ENCODE measurements at places on chromosomes 7 and 10.

DNA sequence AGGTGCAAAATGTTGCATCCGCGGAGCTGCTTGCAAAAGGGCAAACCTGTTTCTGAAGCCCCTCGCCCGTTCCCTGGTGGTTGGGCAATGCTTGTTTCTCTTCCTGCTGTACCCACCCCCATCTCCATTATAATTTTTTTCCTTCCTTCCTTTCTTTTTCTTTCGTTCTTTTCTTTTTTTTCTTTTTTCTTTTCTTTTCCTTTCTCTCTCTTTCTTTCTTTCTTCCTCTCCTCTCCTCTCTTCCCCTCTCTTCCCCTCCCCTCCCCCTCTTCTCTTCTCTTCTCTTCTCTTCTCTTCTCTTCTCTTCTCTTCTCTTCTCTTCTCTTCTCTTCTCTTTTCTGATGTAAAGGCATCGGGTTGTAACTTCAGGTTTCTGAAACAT is 278.2 kb downstream of the GATA3 start:
- no peak for DNase-seq

- DNase-seq, result no peak
Measured at GRCh38 chr7:29610086-29610485, 46.5 kb downstream of the PRR15 start.

- no peak for DNase-seq
Measured at GRCh38 chr7:77181015-77181595, 18.5 kb downstream of the FGL2 start.

DNA sequence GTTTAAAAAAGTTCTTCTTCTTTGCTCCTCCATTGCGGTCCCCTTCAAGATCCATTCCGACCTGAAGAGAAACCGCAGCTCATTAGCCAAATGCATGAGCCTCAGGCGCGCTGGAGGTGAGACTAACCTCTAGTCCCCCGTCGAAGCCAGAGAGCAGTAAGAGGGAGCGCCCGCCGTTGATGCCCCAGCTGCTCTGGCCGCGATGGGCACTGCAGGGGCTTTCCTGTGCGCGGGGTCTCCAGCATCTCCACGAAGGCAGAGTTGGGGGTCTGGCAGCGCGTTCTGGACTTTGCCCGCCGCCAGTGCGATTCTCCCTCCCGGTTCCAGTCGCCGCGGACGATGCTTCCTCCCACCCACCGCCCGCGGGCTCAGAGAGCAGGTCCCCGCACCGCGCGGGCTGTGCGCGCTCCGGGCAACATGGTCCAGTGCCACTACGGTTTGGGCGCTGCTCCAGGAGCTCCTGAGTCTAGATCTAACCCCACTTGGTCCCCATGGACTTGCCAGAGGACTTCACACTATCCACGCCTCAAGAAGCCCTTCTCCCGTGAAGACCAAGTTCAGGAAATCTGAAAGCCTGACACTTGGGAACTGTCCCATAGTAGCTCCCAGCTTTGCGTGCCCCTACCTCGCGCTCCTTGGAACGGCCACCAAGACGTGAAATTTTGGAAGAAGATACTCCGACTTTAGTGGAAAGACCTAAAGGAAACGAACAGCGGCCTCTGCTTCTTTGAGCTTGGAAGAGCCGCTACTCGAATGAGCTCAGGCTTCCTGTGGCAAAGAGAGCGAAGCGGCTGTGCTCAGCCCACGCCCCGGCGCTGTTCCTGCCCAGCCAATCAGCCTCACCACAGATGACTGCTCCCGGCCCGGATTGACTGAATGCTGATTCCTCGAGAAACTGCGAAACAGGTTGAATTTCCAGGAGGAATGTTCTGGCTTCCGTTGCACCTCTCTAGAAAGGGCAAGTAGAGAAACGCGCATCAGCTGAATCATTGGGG is at the start of gene ABCB1:
Gene ABCB1, minus strand, starts transcription at position 755 of the 995 bp plus-strand sequence. Its CDS starts 700 bp downstream, at position 55.
- peak; percentile 10 for DNase-seq

DNA sequence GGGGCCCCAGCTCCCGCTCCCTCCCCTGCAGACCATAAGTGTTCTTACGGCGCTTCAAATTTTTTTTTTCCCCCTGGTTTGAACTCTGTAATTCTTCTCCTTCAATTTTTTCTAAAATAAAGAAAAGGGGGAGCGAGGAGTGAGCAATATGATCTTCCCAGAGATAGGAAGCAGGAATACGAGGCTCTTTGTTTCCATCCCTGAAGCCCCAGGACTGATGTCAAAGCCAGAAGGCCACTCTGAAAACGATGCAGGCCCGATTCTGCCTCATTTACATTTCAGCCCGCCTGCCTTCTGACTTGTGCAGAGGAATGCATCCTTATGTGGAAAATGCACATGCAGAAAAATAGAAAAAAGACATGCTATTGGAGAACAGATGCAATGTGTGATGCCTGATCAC is 401.5 kb upstream of the MKI67 start:
- DNase-seq, result no peak

GRCh38 chr7:85237721-85238120 is 50.9 kb upstream of the SEMA3D start:
- no peak for DNase-seq

- DNase-seq, result no peak
Measured at GRCh38 chr7:26482927-26483326, 191.3 kb downstream of the SNX10 start.
